ENCODE measurements at places on chromosomes 2 and 18.

GRCh38 chr2:201699416-201699815 lies 972 bp upstream of the MPP4 start:
- DNase-seq = no peak

DNA sequence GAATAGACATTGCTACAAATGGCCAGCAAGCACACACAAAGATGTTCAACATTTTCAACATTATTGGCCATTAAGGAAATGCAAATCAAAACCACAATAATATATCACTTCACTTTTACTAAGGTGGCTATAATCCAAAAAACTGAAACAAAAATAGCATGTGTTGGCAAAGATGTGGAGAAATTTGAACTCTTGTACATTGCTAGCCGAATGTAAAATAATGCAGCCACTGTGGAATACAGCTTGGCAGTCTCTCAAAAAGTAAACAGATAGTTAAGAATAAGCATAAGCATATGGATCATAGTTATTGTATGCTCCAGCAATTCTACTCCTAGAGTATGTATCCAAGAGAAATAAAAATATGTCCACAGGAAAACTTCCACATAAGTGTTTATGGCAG lies 192.5 kb downstream of the EN1 start:
- DNase-seq = no peak

DNA sequence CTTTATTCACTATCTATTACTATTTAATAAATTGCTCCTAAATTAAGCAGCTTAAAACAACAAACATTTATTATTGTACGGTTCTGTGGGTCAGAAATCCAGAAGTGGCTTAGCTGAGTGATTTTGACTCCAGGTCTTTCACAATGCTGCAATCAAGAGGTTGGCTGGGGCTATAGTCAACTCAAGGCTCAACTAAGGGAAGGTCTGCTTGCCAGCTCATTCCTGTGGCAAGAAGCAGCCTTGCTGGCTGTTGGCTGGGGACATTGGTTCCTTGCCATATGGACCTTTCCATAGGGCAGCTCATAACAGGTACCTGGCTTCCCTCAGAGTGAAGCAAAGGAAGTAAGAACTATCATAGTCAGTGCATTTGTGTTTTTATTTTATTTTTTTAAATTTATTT lies 5.0 kb upstream of the MRPL19 start:
- no peak for DNase-seq

GRCh38 chr2:175372704-175373701 lies 191.5 kb upstream of the ATP5MC3 start:
- no peak for DNase-seq

- DNase-seq = no peak
Measured at GRCh38 chr2:189681903-189682302, 7.4 kb downstream of the ANKAR start.

All from pulmonary artery endothelial cell (primary cell).